ENCODE measurements at places on chromosomes 1 and 21. TPM values are rescaled to one million over a fixed set of nuclear protein-coding genes. Genes with fewer than 3 reads are reported as not detected.

The GPR37L1 gene
- not detected for total RNA-seq

The DISP1 gene
- 4.2 TPM for total RNA-seq

The HES2 gene
- not detected for total RNA-seq

The RIPK4 gene
- 0.26 TPM for total RNA-seq

The CORT gene
- not detected for total RNA-seq

The PAQR6 gene
- 1.7 TPM for total RNA-seq

GRCh38 chr1:158008630-158009029 lies 15.2 kb downstream of the KIRREL1 start:
- DNase-seq, result no peak

DNA sequence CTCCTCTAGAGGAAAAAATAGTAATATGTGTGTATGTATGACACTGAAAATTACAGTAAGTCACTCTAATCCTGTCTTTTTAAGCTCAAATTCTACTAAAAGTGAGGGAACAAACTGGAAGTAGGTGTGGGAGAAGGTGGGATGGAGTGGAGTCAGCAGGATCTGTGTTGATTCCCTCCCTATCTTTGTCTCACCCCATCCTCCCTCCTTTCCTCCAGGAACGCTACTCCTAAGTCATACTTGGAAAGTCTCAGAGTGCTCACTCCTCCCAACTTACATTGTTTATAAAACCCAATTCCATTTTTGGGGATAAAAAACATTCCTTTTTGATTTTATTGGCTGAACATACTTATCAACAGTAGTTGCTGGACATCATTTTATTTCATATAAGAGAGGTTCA lies 14.9 kb upstream of the NUP133 start:
- no peak for DNase-seq

GRCh38 chr1:41576620-41577019 lies 92.1 kb upstream of the EDN2 start:
- DNase-seq, result no peak

DNA sequence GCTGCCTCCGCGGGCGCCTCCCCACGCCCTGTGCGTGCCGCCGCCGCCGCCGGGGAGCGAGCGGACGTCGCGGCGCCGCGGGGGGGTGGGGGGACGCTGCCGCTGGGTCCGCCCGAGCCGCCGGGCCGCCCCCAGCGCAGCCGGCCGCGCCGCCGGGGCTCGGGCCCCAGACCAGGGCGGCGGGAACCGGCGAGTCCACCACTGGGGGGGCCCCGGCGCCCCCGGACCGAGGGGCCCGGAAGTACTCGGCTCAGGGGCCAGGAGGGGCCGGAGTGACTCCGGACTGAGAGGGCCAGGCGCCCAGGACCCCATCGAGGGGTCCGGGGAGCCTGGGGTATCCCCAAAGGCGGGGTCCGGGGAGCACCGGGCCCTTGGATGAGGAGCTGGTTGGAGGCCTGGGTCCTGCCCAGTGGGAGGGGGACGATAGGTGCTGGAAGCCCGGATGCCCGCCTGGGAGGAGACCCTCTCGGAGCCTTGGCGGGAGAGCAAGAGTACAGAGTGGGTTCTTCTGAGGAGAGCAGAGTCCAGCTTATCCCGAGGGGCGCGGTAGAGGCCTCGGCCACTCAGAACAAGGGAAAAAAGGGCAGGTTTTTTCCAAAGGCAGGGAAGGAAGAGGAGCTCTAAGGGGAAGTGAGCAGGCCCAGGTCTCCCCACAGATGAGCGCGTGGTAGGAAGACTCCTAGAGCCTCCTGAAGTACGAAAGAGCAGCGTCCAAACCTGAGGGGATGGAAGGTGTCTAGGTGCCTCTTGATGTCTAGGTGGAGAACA lies 556 bp downstream of the GMEB1 start:
- peak; percentile 52 for DNase-seq

DNA sequence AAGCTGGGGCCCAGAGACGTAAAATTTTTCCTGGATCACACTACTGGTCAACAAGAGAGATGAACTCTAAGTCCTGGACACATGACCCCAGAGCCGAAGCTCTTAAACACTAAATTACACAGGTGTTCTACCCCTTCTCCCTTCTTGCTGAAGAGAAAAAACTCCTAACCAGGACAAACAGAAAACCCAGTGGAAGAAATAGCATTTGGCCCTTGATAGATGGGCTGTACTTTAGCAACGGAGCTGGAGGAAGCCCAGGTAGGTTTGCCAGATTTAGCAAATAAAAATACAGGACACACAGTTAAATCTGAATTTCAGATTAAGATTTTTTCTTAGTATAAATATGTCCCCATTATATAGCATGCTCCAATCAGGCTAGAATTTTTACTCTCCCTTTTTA lies 72.7 kb downstream of the DIRAS3 start:
- DNase-seq, result no peak

- DNase-seq, result peak; percentile 46
These were observed 42.1 kb upstream of the ZNF496 start for GRCh38 chr1:247373721-247374141.

DNA sequence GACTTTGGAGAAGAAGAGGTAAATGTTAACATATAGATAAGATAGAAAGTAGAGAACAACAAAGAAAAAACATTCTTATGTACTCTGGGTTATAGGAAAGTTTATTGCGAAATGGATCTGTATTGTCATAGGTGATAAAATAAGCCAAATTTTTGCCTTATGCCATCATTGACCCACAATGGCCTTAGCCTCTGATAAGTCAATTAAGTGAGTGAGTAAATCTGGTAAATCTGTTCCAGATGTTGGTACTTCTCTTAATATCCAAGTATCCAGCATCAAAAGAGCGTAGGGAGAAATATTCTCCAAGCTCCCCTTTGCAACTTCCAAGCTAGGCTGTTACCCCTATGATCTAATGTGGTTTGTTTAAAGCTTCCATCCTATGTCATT lies 38.3 kb upstream of the CLCA4 start:
- DNase-seq, result no peak

- no peak for DNase-seq
These were observed 787.6 kb downstream of the USP25 start for GRCh38 chr21:16517383-16517782.

GRCh38 chr1:231106347-231106746 lies 55.5 kb upstream of the TRIM67 start:
- no peak for DNase-seq

DNA sequence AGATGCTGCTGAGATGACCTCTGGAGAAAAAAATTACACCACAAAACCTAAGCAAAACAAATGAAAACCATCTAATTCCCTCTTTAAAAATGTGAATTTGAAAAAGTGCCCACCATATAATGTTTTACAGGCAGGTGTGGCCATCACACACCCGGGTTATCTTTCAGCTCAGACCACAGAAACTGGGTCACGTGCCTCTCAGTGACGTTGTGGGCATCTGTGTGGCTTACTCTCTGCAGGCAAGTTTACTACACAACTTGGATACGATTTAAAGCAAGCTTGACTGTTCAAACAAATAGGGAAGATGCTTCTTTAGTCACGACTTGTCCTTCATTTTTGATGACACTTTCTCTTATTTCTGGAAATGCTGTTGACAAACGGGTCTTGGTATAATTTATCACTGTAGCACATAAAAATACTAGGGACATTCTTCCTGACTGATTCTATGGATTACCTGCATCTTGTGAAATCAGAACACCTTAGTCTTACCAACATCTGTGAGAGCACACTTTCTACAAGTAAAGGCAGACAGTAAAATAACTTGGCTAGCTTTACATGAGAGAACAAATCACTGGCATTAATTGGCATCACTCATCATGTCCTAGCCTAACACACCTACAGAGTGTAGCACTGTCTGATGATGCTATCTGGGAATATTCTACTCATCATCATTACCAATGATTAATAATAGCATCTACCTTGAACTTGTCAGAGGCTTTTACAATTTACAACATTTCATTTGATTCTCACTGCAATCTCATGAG lies 89.3 kb upstream of the EDEM3 start:
- peak; percentile 84 for DNase-seq

- no peak for DNase-seq
These were observed 2.4 kb upstream of the C8B start for GRCh38 chr1:56967900-56968832.

Measured in CD4-positive, alpha-beta memory T cell (primary cell).